ENCODE measurements at places on chromosomes 4 and X.

- DNase-seq: no peak
Measured at GRCh38 chr4:9384126-9384525, 21.2 kb downstream of the USP17L30 start.

- no peak for DNase-seq
Measured at GRCh38 chr4:106503116-106504050, 134.8 kb upstream of the GIMD1 start.

DNA sequence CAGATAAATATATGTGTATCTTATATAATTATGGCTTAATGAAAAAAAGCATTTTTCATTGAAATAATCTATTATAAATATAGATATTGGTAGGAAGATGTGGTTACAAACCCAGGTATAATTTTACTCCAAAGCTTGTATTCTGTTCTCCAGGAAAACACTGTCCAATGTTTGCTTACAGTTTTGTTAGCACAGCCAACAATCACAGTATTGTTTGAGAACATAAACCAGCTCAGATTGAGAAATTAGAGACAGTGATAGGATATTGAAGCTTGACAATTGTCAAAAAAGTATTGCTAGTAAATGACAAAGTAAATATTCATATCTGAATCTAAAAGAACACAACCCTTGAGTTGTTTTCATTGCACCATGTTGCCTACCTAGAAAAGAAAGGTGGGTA lies 228.8 kb downstream of the ADGRL3 start:
- DNase-seq: no peak

DNA sequence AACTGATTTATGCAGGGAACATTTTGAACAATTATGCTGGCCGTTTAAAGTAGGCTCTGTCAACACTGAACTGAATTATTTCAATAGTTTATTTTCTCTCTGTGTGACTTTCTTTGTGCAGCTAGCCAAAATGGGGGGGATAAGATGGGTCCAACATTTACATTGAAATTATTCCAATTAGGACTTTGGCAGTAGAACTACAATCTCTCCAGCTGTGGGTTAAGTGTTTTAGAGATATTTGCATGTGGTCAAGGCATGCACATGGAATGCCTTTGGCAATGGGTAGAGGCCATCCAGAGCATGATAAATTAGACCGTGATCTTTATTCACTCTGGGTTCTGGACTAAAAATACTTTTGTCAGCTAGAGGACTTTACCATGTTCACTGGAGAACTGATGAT lies 107.9 kb upstream of the ELOVL6 start:
- DNase-seq: no peak

GRCh38 chr4:18366892-18367291 lies 345.3 kb upstream of the LCORL start:
- no peak for DNase-seq

DNA sequence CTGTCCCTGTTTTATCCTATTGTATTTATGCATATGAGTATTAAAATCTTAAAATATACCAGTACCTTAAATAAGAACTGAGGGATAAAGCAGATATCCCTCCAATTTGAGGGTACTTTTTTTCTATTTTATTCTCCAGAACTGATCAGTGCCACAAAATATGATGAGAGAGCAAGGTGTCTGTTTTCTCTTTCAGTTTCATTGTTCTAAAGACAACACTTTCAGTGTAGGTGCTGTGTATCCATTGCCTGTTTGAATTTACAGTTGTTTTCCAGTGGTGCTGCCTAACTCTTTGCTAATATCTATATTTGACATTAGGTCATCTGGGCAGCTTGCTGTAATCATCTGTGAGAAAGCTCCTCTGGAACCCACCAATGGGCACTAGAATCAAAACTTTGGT lies 394.7 kb downstream of the IL1RAPL1 start:
- no peak for DNase-seq

- no peak for DNase-seq
Measured at GRCh38 chrX:121258545-121258944, 211.1 kb downstream of the GLUD2 start.

- DNase-seq: no peak
Measured at GRCh38 chr4:3436798-3437581, 4.8 kb upstream of the HGFAC start.

DNA sequence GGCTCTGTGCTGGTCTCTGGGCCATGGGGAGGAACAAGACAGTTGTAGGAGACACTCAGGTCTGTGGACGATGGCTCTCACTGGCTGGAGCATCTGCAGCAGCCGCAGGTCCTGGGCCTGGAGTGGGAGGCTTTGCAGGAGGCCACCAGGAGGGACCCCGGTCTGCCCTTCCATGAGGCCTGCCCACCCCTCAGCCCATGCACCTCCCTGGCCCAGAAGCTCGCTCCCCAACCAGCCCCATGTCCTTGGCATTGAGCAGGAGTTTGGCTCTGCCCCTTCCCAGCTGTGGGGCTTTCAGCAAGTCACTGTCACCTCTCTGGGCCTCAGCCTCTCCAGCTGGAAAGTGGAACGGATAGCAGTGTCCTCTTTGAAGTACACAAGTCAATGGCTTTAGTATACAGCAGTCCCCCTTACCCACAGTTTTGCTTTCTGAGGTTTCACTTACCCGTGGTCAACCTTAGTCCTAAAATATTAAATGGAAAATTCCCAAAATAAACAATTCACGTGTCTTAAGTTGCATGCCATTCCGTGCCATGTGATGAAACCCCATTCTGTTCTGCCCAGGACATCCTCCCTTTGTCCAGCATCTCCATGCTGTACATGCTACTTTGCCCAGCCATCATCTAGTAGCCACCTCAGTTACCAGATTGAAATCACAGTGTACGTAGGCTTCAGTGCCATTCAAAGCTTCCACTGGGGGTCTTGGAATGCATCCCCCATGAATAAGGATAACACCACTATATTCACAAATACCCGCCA lies 104.0 kb downstream of the CPZ start:
- no peak for DNase-seq

GRCh38 chr4:35541146-35541887 lies 703.0 kb downstream of the ARAP2 start:
- no peak for DNase-seq

- no peak for DNase-seq
Measured at GRCh38 chr4:8648816-8649630, 56.5 kb downstream of the CPZ start.

- no peak for DNase-seq
Measured at GRCh38 chrX:25015486-25016360, at the start of gene ARX. ARX (minus strand) TSS chrX:25015965; CDS start chrX:25015737, 228 bp downstream.

DNA sequence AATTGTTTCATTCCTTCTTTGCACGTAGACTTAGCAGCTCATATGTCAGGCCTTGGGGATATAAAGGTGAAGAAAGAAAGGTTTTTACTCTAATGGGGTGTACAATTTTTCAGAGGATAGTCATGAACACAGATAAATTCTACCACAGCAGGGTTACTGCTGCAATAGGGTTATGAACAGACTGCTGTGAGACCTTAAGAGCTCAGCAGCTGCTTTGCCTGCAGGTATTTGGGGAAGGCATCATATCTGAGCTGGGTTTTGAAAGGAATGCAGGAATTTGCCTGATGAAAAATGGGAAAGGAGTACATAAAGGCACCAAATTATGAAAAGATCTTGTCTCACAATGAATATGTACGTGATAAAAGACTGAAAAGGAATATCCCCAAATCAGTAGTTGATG lies 128.9 kb downstream of the CEP135 start:
- DNase-seq: no peak

DNA sequence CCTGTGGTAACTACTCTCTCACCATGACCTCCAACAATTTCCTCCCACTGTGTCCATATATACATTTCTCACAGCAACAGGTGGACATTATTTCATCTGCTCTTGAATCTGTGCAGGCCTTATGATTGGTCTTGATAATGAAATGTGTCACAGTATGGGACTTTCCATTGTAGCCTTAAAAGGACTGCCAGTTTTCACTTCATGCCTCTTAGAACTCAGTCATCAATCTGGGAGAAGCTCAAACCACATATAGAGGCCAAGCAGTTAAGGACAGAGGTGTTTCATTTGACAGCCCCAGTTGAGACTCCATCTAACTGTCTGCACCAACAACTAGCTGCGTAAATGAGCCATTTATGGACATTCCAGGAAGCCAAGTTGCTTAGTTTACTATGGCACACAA lies 1534.8 kb downstream of the ARAP2 start:
- no peak for DNase-seq

Measured in activated T-helper 1 cell treated with anti-CD3 and anti-CD28 coated beads, Interleukin-12 subunit alpha, Interleukin-12 subunit beta, Interleukin-2, Interleukin-4 antibody, amounts not matched to agents 30 ng/mL and 10 ng/mL and 1 ng/mL, durations not matched to agents 14 hours and 24 hours and 36 hours (primary cell).